ENCODE measurements at places on chromosomes 12 and 14. TPM values are rescaled to one million over a fixed set of nuclear protein-coding genes. Genes with fewer than 3 reads are reported as not detected.

GRCh38 chr14:51821822-51822221 lies 38.6 kb upstream of the GNG2 start:
- no peak for DNase-seq

DNA sequence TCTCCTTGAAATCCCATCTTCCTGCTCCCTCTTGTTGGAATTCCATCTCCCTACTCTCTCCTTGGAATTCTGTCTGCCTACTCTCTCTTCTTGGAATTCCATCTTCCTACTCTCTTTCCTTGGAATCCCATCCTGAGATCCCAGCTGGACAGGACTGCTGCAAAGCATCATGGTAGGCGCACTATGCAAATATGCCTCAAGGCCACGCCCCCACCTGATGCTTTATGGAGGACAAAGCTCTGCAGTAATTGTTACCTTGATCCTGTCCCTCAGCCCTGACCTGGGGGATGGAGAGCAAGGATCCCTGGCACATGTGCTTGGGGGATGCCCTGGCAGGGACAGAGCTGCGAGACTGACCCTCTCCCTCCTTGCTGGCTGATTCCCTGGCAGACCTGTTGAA lies 185.6 kb downstream of the TBX5 start:
- peak; percentile 58 for DNase-seq

- peak; percentile 48 for DNase-seq
Measured at GRCh38 chr12:48237162-48237561, 34.1 kb upstream of the OR10AD1 start.

Gene COL2A1
- 5.9 TPM for polyA plus RNA-seq

Data from GM23338 (cell line).